Panc1 (cell line): ENCODE measurements at places on chromosomes 16 and 17. TPM values are rescaled to one million over a fixed set of nuclear protein-coding genes. Genes with fewer than 3 reads are reported as not detected.

The TLCD2 gene
- total RNA-seq: 7.0 TPM

The CANT1 gene
- 160 TPM for total RNA-seq

The ARL5C gene
- not detected for total RNA-seq

The CACNG1 gene
- 0.13 TPM for total RNA-seq

- DNase-seq: no peak
Measured at GRCh38 chr16:369866-370436, 387 bp downstream of the MRPL28 start.

- no peak for DNase-seq
Measured at GRCh38 chr16:49556249-49556605, 182.6 kb downstream of the C16orf78 start.

GRCh38 chr17:68600067-68600930 is 868 bp downstream of the FAM20A start:
- DNase-seq: no peak

GRCh38 chr16:84032458-84033178 is 10.0 kb downstream of the SLC38A8 start:
- no peak for DNase-seq

- DNase-seq: no peak
Measured at GRCh38 chr17:2061441-2061958, 6.6 kb downstream of the HIC1 start.

- DNase-seq: no peak
Measured at GRCh38 chr16:53281280-53281679, 153.0 kb upstream of the RBL2 start.

GRCh38 chr16:53605356-53605755 is 98.3 kb downstream of the RPGRIP1L start:
- no peak for DNase-seq

DNA sequence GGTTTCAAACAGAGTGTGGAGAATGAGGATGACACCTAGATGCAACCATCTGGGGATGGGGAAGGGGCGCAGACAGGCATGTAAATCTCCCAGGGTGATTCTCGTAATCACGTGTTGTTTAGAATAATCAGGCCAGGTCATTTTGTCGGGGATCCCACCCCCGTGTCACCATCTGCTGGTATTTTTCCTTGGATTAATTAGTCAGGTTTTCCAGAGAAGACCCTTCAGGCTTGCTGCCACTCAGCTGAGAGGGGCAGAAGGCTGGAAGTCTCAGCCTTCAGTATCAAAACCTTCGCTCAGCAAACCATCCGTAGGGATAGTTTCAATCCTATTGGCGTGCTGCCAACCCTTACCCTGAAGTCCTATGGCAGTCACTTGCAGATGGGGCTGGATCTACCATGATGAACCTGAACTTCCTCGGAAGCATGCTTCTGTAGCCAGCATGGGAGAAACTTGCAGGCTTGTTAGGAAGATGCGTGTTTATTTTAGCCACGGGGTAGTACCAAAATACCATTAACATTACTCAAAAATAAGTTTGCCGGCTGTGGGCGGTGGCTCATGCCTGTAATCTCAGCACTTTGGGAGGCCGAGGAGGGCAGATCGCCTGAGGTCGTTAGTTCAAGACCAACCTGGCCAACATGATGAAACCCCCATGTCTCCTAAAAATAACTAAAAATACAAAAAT is 7.5 kb upstream of the ADCY9 start:
- DNase-seq: no peak

DNA sequence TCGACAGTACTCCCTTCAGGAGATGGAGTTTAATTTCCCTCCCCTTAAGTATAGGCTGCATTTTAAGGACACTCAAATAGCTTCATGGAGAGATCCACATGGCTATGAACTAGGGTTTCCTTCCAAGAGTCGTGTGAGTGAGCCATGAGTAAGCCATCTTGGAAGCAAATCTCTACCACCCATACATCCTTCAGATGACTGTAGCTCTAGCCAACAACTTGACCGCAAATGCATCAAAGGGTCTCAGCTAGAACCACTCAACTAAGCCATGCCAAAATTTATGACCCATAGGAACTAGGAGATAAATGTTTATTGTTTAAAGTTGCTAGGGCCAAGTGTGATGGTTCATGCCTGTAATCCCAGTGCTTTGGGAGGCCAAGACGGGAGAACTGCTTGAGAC is 43.4 kb downstream of the METTL16 start:
- DNase-seq: no peak
